ENCODE measurements at places on chromosomes 16 and 17.

DNA sequence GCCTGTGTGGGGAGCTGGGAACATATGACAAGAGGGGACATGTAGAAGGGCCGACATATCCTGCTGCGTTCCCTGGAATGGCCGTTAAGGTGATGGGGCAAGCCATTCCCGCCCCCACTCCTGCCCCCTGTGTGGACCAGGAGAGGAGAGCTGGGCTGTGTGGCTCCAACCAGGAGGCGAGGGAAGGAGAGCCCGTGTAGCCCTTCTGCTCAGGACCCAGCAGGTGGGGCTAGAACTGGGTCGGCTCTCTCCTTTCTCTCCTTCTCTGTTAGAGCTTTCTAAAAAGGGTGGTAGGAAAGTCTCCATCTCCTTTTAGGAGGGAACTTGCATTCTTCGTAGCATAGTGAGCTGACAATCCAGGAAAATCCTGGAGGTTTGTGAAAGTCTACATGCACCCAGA, 12.8 kb downstream of the SPHK1 start:
- DNase-seq = no peak

- no peak for DNase-seq
Measured at GRCh38 chr16:11757671-11758545, 15.3 kb upstream of the TXNDC11 start.

DNA sequence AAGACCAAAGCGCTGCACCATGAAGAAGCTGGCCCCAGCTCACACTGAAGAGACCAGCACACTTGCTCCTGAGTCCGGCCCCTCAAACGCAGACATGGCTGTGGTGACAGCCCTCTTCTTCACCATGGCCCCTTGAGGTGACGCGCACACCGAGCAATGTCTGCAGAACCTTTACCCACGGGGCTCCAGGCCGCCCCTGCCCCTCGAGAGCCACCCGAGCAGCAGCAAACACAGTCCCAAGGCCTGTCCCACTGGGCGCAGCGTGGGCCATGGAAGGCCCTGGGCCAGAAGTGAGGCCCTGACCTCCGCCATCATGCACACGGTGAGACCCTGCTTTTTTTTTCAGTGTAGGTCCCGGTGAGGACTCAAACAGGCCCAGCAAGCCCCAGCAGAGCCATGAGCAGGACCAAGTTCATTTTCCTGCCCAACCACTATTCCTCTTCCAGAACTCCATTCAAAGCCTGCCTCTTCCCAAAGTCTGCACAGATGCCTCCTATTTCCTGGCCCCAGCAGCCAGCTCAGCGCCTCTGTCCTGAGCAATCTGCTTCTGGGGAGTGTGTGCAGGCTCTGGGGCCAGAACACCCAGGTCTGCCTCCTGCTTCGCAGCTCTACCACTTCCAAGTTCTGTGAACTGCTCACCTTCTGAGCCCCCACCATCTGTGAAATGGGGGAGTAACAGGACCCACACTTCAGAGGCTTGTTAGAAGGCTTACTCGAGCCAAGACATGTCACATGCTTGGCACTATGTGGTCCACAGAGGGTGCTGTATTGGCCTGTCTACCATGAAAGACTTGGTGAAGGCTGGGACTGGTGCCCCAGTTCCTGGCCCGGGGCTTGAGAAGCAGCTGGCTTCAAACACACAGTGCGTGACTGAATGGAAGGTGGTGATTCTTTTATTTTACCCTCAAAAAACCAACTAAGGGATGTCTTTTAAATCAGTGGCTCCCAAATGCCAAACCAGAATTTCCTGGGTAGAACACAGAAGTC, 35.7 kb upstream of the GSG1L start:
- DNase-seq = no peak

- DNase-seq = no peak
Measured at GRCh38 chr16:51374346-51374745, 223.3 kb upstream of the SALL1 start.

- DNase-seq = peak; percentile 27
Measured at GRCh38 chr17:37527249-37527851, 37.7 kb downstream of the DUSP14 start.

DNA sequence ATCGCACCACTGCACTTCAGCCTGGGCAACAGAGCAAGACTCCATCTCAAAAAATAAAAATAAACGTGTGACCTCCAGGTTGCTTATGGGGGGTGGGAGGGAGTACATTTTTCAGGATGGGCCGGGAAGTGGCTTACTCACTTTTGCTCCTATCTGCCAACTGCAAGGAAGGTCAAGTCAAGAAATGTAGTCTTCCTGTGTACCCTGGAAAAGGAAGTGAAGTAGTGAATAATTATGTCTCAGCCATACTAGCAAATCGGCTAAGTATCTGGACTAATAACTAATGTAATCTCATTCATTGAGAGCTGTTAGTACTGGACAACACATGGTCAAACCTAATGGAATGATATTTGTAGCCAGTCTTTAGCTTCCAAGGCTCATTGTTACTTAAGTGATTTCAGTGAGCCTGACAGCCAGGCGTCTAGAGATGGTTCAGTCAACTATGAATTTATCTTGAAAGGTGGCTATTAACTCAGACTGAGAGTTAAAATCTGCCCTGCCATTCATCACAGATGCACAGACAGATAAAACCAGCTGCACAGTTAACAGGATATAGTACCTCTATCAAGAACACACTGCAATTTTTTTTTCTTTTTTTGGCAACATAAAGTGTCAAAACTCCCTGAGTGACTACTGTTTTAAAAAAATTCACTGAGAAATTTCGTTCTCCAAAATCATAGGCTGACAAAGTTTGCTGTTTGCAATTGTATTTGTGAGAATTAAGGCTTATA, 3.7 kb upstream of the TACO1 start:
- DNase-seq = no peak

- peak; percentile 41 for DNase-seq
Measured at GRCh38 chr17:73956595-73957465, 246.6 kb upstream of the RPL38 start.

- DNase-seq = no peak
Measured at GRCh38 chr16:381012-381788, 578 bp downstream of the PGAP6 start.

DNA sequence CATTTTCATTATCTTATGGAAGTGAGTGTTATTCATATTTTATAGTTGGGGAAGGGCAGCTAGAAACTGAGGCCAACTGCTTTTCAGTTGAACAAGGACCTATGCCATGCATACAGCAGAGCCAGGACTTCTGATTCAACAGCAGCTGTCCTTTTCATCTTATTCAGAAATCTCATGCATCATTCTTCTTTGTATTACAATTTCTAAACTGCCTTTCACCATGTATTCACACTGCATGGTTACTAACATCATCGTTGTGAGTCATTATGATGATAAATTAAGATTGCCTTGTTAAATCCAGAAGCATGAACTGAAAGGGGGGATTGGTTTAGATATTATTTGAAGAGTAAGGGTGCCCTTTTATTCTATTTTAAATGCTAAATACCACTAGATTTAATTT, 1470.1 kb upstream of the GOT2 start:
- no peak for DNase-seq
